ENCODE measurements at places on chromosomes 12 and 14.

DNA sequence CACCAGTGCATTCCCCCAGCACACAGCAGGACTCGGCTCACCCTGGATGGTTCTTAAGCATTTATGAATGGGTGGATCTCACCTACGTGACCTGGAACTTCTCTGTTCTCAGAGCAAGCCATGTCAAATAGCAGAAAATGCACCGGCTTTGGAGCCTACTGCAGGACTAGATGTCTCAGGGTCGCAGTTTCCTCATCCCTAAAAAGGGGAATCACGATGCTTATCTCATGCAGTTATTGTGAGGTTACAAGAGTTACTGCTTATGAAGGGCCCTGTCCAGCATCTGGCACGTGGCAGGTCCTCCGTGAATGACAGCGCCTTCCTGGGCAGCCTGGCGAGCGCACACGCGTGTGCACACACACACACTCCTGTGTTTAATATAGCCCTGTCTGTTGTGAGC lies 128.5 kb downstream of the ETV6 start:
- DNase-seq = no peak

GRCh38 chr14:32662211-32662610 lies 276.5 kb upstream of the NPAS3 start:
- no peak for DNase-seq

DNA sequence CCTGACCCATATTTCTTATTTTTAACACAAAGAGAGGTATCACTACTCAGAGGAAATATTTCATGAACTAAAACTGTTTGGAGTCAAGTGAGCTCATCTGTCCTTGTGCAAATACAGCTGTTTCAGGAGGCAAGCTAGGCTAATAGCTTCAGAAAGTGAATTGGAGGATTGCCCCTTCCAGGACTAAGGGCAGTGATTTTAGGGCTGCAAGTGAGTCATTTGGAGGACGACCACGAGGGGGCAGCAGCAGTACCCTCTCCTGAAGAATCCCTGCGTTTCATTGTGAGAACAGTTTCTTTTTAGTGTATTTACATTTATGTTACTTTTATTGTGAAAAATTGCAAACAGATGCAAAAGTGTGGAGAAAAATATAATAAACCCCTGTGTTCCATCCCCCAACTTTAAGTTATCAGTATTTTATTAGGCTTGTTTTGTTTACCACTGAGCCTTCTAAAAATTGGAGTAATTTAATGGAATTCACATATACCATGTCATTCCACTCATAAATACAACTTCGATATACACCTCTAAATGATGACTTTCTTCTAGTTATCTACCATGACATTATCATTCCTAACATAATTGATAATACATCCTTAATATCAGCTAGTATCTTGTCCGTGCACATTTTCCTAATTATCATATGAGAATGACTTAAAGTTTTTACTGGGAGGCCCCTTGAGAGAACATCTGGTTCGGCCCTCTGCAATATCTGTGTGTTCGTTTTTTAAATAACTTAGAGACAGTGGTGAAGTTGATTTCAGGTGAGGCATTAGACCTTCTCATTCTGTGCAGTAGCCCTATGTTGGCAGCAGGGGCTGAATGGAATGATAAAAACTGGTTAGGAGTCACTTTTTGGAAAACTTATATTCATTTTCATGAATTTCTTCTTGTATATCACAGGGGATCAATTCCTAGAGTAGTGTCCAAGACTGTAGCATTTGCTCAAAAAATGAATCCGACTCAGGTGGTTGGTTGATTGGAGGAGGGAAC lies 13.7 kb downstream of the FOXJ2 start:
- DNase-seq = peak; percentile 75

GRCh38 chr14:105282098-105282725 lies 18.6 kb downstream of the BRF1 start:
- DNase-seq = no peak

DNA sequence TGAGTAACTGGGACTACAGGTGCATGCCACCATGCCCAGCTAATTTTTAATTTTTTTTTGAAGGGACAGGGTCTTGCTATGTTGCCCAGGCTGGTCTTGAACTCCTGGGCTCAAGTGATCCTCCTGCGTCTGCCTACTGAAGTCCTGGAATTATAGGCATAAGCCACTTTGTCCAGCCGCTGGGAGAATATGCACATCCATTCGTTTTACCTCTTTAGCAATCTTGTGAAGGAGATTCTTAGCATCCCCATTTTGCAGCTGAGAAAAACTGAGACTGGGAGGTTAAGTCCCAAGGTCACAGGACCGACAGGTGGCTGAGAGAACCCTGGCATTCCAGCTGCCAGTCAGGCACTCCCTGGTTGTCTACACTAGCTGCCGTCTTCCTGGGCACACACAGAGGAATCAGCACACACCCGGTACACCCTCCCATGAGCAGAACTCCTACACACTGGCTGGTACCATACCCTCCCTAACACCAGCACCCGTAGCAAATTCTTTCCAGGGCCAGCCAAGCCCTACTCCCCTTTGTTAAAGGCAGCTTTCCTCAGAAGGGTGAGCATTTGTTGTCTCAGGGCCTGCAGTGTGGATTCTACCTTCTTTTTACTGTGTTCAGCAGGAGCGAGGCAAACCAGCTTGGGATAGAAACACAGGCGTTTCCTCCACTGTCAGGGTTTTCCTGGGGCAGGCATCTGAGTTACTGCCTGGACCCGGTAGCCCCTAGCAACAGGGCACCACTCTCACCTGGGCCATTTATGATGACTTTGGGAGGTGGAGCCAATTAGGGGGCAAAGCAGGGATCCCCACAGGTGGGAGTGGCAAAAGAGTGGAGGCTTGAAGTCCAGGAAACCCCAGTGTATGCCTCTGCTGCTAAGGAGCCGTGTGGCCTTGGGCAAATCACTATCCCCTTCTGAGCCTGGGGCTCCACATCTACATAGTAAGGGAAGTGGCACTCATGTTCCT lies 70.2 kb downstream of the IRF2BPL start:
- DNase-seq = no peak

DNA sequence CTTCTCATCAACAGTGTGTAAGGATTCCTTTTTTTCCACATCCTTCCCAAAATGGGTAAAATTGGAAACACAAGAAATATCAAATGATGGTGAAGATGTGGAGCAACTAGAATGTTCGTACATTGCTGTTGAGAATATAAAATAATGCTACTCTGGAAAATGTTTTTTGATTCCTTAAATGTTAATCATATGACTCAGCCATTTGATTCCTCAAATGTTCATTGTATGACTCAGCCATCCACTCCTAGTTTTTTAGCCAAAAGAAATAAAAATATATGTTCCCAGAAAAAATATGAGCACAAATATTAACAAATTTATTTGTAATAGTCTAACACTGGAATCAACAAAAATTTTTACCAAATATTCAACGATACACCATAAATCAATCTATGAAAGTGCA lies 1108.6 kb downstream of the LRFN5 start:
- no peak for DNase-seq
